Left forelimb (tissue), 1 donor: ENCODE measurements at places on chromosomes 12 and 14.

- no peak for DNase-seq
Observed at GRCh38 chr12:11542599-11542998, 106.9 kb upstream of the ETV6 start.

DNA sequence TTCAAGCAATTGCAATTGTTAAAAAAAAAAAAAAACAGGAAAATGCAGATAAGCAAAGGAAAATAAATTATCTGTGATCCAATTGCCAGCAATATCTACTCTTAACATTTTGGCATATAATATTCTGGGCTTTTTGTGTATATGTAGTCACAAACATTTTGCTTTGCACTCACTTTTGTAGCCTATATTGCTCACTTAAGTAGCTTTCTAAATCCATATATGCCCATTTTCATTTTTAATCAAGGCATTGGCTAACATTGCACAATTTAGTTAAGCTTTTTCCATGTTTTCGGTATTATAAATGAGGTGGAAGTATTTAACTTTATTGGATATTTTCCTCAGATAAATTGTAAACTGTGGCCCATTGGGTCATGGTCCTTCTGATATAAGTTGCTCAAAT lies 466.3 kb upstream of the ATP2B1 start:
- no peak for DNase-seq

DNA sequence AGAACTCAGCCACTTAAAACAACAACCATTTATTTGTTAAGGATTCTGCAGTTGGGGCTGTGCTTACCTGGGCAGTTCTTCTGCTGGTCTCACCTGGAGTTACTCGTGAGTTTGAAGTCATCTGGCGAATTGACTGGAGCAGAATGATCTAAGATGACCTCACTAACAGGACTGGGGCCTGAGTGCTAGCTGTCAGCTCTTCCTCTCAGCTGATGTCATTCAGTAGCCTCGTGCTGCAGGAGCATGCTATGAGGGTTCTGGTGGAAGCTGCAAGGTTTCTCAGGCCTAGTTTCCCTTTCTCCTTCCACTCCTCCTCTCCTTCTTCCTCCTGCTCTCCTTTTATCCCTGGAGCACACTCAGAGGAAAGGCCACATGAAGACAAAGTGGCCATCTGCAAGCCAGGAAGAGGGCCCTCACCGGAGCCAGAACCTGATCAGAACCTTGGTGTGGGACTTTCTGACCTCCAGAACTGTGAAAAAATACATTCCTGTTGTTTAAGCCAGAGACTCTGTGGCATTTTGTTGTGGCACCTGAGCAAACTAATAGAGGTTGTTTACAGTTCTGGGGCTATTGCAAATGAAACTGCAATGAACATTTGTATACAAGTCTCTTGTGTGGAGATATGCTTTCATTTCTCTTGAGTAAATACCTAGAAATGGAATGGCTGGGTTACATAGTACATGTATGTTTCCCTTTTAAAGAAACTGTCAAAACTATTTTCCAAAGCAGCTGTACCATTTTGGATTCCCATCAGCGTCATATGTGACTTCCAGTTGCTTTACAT lies 21.9 kb upstream of the MAP3K9 start:
- no peak for DNase-seq

DNA sequence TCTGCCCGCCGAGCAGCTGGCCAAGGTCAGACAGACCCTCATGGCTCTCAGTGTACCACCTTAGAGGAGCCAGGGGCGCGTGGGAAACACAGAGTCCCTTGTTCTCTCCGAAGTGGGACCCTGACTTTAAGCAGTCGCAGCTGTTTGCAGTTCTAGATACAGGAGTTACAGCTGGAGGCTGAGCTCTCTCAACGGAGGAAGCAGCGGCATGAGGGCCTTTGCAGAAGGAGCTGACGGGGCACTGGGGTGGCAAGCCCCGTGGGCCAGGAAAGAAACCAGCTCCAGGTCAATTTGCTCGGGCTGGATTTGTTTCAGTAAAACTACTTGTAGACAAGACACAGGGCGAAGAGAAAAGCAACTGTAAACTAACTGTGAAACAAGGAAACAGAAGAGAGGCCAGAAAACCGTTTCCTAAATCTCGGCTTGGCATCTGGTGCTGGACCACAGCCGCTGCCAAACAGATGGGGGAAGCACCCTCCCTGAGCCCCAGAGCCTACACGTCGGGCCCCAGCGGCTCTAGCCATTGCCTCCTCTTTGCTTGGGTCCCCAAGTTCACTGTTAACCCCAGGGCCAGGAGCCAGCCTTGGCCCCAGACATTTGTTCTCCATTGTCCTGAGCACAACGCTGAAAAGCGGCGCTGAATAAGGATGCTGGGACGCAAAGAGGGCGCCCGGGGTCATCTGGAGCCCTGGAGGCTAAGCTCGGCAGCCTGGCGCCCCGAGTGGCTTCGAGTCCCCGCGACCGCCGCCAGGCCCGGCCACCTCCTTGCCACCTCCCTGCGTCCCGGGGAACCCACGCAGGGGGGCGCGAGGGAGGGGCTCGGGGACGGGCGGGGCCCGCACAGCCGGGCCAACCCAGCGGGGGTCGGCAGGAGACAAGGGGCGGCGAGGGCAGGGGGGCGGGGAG lies 914 bp upstream of the PACS2 start:
- no peak for DNase-seq

DNA sequence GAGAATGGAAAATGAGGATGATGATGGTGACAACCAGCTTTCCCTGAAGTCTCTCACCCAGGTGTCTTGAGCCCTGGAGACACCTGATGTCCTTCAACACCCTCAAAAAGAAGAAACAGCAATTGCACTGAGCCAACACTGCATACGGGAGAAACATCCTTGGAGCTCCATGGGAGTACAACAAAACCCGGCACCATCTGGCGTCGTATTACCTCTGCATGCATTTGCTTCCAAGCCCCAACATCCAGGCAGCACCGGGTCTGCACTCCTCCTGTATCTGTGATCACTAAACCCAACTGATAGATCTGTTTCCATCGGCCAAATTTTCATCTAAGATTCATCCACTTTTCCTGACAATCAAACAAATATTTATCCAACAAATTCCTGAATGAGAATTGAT lies 249.9 kb downstream of the DPF3 start:
- no peak for DNase-seq

DNA sequence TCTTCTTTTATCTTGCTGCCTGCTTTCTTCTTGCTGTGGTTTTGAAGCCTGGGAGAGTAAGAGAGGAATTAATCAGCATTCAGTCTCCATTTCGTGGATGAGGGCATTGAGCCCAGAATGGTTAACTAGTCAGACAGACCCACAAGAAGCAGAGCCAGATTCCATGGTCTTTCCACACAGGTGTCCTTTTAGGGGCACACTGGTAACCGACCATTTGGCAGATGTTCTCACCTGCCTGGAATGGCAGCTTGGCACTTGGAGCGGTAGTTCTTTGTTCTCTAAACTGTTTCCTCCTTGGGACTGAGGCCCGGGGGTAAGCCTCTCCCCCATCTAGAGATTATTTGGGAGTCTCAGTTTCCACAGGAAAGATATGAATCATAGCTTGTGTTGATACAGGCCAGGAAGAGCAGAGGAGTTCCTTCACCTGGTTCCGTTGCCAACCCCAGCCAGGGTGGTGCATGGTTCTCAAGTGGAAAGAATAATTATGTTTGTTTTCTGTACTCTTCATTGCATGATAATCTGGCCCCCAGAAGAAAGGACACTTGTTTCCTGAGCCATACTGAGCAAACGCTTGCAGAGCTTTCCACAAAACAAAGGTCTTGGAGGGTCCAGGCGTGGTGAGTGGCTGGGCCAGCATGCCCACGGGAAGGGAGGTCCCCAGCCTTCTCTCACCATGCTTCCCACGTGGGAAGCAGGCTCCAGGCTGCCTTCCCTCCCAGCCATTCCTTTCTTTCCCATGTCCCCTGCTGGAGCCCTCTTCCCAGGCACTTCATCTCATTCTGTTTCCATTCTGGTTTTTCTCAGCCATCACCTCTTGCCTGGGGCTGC lies 2.0 kb upstream of the KRT75 start:
- DNase-seq = no peak

DNA sequence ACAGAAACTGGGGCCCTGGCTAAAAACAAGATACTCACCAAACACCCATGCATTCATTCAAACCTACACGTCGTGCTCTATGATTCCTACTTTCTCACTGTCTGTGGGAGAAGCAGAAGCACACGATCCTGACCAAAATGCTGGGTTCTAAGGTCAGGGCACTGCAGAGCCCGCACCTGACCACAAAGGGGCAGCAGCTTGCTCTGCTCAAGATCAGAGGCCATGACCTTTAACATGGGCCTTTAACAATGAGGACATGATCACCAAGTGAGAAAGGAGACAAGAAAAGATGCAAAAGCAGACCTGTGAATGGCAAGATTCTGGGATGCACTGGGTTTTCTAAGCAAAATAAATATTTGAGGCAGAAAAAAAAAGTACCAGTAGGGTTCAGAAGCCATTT lies 40.1 kb upstream of the VPS33A start:
- DNase-seq = no peak
